ENCODE measurements at places on chromosomes 6 and 20.

GRCh38 chr20:8803065-8803464 is 265.8 kb upstream of the PLCB4 start:
- DNase-seq: no peak

GRCh38 chr6:130366107-130367005 is 539 bp downstream of the TMEM200A start:
- DNase-seq: no peak

DNA sequence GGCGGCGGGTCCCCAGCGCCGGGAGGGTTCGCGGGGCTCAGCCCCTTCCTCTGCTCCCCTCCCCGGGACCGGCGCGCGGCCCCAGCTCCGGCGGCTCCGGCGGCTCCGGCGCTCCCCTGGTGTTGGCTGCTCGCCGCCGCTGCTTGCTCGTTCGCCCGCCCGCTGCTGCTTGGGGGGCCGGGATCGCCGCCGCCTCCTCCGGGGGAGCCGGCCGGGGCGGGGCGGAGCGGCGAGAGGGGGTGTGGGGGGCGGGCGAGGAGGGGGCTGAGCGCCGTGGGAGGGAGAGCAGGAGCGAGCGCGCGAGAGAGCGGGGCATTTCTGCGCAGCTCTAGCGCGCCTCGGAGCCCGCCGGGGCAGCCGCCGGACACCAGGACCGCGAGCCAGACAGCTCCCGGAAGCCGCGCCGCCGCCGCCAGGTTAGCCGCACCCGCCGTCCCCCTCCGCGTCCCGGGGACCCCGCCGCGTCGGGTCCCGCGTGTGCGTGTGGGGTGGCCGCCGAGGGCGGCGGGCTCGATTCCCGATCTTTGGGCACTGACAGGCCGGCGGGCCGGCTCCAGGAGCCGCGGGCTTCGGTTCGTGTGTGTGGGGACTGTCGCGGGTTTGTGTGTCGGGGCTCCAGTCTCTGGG is 62.0 kb upstream of the EPB41L1 start:
- DNase-seq: no peak

DNA sequence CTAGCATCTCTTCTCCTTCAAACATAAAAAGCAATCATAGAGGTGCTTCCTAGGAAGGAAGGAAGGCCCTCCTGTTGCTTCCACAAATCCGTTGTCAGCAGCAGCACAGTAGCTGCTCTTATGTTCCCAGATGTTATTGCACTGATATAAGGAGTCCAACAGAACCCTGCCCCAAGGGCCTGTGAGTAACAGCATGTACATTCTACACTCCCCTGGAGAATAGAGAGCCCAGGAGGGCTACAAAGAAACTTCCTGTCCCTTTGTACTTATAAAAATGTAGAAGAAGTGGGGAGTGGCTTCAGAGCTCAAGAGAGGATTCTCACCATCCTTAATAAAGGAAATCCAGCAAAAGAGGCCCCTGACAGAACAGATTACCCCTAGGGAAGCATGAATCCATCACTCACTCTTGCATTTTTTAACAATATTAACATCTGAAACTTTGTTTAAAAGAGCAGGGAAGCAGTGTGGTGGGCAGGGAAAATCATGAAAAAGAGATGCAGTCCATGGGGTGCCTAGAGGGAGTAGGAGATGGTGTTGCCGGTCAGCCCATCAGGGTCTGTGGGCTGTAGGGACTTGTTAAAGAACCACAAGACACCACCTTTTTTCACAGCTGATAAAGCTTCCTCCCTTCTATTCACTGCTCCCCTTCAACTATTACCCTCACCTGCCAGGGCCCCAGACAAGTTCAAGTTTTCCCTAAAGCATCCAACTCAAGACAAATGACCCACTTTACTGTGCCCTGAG is 104.5 kb upstream of the ADGRF1 start:
- DNase-seq: no peak

DNA sequence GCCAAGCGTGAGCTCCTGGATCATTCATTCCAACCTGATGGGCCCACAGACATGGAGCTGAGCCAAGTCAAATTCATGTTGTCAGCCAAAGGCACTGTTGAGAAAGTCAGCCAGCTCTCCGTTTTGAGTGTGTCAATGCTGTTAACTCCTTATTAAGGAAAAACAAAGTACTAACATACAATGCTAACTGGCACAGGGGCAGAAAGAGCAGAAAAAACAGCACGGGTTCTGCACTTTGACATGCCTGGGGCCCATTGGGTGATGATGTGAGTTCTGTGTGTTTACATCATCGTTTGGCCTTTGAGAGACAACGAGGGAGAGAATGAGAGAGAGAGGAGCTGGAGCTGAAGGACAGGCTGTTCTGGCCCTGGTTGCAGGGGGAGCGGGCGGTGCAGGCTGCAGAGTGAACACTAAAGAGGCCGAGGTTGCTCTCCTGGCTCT is 85.9 kb downstream of the SMOC2 start:
- DNase-seq: no peak

DNA sequence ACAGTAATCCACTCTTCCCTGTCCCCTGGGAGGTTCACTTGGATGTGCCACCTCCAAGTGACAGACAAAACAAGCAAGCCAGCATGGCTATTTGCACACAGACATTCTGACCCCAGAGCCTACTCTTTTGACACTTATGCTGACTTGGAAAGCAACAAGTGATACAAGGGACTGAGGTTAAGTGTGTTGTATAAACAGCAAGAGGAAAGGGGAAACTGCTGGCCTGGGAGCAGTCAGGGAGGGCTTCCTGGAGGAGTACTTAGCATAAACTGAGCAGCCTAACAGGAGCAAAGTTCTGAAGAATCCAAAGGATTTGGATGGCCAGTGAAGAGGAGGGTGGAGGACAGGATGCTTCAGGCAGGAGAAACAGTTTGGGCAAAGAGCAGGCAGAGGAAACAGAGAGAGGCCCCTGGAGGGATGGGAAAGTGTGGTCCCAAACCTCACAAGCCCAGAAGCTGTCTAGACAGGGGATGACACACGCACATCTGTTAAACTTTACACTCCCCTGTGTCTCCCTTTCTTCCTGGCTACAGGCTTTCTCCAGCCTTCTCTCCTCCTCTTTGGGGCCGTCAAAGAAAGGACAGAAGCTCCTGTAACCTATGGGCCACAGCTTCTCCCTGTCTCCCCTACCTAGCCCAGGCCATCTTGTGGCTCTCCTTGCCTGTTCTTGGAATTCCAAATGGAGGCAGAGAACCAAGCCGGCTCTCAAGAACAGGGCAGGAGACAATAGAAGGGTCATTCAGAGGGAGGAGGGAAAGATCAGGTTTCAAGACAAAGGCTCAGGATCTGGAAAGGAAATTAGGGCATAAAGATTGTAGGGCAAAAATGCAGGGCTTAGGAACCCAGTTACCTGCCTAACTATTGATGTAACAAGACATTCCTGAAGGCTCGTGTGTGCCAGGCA is 19.3 kb downstream of the SULF2 start:
- no peak for DNase-seq

DNA sequence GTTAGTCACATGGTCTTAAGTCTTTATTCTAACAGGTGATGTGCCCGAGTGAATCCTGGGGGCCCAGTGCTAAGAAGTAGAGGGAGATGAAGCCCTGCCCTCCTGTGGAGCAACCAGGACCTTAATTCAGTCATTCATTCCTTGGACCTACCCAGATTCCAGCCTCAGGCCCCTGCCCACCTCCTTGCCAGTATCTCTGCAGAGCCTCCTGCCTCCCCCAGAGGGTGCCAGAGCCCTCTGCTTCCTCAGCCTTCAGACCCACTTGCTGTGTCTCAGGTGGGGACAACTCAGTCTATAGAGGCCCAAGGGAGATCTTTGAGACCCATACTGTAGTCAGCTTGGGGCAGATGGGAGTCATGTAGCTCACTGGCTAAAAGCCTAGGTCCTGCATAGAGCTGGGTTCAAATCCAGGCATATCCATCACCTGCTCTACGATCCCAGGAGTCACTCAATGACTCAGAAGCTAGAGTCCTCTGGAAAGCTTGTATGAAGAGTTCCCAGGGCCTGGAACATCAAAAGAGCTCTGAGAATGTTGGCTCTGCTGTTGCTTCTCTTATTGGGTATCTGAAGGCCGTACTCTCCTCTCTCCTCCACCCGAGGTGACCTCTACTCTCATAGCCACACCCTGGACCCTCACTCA is 3.9 kb upstream of the SIGLEC1 start:
- DNase-seq: no peak

GRCh38 chr20:61766921-61767610 is 298.6 kb downstream of the TAF4 start:
- no peak for DNase-seq

- DNase-seq: no peak
These were observed 903.7 kb downstream of the TFAP2A start for GRCh38 chr6:9511157-9511556.

- DNase-seq: no peak
These were observed 3.7 kb upstream of the FUCA2 start for GRCh38 chr6:143515061-143515760.

DNA sequence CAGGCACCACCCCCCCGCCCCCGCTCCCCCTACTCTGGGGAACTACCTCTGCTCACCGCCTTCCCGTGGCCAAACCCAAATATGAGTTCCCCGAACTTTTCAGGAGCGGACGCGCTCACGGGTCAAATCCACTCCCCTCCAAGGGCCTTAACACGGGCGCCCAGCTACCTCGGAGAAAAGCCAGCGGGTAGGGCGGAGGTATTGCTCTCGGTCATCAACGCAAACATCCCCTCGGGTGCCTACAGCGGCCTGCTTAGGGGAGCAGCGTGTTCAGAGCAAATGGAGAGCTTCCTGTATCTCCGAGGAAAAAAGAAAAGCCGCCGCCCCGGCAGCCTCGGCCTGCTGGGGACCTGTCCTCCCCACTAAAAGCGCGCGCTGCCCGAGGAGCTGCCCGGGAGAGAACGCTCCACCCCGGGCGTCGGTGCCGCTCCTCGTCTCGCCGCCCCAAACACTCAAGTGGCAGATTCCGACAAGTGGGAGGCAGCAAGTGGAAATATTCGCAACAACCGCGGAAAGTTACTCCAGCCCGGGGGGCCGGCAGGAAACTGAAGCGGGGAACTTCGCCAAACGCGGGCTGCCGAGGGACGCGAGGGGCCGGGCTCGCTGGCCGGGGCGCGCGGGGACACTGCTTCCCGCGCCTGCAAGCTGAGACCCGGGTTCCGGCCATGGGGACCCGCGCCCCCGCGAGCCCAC is 699 bp downstream of the PTPRT start:
- no peak for DNase-seq

DNA sequence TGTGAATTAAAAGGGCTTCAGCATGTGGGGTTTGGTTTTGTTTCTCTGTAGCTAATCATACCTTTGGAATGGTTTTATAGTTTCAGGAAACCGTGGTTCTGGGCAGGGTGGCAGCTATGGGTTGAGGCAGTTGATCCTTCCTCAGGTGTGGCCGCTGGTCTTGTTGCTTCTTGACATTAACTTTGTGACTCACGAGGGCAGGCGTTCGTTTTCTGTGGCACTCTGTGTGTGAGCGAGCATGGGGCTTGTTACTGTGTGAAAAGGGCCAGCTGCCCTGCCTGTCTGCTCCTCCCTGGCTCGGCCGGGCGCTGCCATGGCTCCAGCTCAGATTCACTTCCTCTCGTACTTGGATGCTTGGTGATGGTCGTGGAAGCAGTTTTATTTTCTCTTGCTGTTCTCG is 16.2 kb downstream of the DNAJC5 start:
- no peak for DNase-seq

GRCh38 chr20:51084593-51085377 is 61.9 kb upstream of the KCNG1 start:
- no peak for DNase-seq

DNA sequence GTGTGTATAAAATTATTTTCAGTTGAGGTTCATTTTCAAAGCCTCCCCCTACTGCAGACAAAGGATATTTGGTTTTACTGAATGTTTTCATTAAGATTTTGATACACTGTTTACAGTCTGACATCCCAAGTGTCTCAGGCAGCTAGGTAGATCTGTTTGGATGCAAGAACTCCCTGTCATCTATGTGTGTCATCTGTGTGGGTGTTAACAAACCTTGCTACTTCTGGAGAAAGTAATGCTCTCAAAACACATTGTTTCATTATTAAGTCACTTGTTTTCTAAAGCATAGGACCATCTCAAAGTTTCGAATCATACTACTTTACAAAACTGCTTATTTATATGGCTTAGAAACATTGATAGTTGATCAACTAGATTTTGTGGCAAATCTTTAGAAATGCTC is 114.5 kb upstream of the TMEM170B start:
- DNase-seq: no peak

DNA sequence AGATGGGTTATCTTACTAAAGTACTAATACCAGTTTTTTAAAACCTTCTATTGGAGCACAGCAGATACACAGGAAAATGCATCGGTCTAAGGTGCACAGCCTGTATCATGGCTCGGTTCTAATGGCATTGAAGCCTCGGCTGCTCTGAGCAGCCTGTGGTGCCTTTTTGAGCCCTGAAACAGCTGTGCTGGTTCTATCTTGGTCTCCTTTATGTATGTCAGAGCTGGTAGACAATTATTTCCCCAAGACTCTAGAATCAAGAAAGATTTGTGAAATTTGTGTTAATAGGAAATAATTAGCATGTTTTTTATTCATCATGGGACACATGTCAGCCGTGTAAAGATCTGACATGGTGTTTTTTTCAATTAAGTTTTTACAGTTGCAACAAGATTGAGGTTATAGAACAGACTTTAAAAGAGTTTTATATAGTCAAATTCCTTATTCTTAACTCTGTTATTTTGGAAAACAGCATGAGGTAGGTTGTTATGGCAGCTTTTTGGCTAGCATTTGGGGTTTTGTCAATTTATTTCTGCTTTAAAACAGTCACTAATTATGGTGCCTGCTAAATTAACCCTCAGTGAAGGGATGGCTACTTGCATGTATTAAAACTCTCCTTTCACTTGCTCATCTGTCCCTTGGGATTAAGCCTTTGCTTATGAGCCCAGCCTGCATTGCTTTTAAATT is 40.3 kb upstream of the C20orf144 start:
- no peak for DNase-seq

GRCh38 chr6:24489881-24490280 is 503 bp upstream of the GPLD1 start:
- DNase-seq: no peak
